ENCODE measurements at places on chromosomes 12 and 14.
A peak's percentile ranks its signal among the peaks of the same experiment; 100 is the strongest.

DNA sequence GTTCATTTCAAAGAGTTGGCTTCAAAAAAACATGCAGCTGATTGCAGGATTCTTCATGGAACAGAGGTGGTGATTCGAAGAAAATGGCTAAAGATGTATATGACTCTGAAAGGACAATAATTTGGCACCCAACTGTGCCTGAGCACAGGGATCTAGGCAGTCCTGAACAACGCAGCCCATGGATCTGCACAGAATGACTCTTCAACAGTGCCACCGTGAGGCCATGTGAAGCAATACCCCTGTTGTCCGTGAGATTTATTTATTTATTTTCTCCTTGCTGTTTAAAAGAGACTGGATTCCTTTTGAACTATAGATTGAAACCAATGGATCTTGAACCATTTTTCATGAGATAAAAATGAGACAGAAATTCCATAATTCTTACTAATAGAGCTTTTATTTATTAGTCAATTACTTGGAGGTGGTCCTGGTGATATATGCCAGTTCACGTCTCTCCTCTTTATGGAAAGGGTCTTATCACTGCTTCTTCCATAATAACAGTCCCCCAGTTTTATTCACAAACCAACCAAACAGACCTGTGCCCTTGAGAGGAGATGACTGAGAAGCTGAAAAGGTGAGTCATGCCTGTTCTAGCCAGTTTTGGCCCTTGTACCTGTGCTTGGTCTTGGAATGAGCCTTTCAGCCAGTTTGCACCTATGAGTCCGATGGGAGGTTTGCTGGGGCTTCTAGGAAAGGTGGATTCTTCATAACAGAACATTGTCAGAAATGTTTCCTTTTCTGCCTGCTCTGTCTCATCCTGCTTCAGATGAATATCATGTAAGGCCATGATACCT is 1598.3 kb downstream of the AACS start:
- no peak for DNase-seq

- no peak for DNase-seq
Measured at GRCh38 chr12:69123919-69124638, 115.3 kb upstream of the CPSF6 start.

DNA sequence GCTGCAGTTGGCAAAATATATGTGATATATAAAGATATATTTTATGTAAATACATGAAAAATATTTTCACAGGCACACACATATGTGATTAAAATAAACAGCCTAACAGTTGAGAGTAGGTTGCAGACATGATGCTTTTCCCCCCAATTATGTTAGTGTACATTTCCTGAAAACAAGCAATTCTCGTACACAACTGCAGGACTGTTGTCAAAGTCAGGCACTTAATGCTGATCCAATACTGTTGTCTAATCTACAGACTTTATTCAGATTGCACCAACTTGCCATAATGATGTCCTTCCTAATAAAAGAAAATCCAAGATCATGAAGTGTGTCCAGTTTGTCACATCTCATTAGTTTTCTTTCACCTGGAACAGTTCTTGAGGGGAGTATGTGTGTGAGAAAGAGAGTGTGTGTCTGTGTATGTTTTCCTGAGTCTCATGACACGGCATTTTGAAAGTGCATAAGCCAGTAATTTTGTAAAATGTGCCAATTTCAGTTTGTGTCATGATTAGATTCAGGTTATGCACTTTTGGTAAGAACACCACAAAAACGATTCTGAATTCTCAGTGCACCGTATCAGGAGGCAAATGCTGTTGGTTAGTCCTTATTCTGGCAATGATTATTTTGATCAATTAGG is 16.5 kb upstream of the SEL1L start:
- DNase-seq: no peak

GRCh38 chr14:105894978-105895881 is 368.8 kb downstream of the TMEM121 start:
- DNase-seq: no peak

DNA sequence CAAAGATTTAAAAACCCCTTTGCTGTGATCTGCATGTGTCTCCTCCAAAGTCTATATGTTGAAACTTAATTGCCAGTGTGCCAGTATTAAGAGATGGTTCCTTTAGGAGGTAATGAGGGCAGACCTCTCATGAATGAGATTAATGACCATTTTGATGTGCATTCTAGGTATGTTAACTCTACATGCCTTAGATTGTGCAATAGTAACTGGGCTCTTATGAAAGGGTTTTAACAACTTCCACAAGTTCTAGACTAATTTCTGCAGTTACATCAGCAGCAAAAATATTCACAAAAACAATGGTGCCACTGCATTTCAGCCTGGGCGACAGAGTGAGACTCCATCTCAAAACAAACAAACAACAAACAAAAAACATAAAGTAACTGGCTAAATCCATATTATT is 3.8 kb upstream of the TAS2R10 start:
- no peak for DNase-seq

DNA sequence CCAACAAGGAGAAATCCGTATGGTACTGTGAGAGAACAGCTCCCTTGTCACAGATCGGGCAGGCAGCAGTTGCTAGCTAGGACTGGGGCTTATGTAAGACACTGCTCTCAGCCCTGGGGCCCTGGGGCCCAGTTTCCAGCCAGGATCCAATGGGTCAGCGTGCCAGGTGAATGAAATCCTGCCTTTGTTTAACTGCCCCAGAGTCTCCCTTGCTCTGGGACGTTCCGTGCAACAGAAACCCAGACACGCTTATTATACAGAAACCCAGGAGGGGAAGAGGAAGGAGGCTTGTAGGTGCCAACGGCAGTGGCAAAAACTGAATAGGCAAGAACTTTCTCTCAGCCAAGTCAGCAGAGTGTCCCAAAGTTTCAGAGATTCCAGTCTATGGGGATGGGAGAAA is 110.6 kb downstream of the DIO2 start:
- DNase-seq: peak; percentile 57

DNA sequence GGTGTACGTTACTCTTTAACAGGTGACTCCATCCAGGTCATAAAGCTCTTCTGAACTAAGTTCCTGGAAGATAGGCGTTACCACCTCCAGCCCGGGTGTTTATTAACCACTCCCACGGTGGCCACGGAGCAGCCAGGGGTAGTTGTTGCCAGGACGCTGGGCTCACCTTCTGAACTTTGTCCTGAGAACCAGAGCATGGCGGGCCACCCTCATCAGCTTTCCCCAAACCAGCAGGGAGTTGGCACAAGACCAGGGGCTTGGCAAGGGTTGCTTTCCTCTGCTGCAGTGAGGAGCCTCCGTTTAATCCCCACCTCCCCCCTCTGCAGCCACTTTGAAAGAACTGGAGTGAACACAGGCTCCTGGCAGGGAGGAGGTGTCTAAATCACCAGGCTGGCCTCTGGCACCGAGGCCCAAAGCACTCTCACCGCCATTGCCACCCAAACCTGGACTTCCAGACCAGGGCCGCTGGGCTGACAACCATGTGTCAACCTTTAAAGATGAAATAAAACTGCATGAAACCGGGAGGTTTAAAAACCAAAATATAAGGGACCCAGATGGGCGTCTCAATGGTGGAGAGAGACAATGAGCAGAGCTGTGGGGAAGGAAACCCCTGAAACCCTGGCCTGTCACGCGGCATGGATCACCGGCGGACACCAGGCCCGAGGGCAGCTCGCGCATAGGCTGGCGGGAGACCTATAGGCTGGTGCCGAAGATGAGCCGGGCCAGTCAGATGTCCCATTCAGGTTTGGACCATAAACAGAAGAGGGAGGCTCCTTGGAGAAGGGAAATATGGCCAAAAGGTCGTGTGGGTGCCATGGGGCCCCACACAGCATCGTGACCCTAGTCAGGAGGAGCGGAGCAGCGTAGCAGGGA is 30.9 kb upstream of the TDRD9 start:
- no peak for DNase-seq

- DNase-seq: peak; percentile 47
Measured at GRCh38 chr14:90235179-90235976, 21.0 kb upstream of the PSMC1 start.

DNA sequence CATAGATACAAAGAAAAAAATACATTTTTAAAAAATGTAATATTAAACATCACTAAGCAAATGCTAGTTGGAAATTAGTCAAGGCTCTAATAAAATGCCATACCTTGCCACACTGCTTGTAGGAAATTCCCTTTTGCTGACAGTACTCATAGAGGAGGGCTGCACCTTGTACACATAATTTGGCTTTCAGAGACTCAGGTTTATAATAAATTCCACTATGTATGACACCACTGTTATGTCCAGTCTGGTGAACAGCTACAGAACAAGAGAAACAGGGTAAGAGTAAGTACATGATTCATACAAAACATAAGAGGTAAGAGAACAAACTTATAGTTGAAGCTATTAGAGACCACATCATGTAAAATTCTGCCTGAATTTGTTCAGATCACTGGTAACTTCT is 10.1 kb downstream of the L2HGDH start:
- DNase-seq: no peak

- DNase-seq: no peak
Measured at GRCh38 chr12:109706747-109707469, 6.7 kb upstream of the FAM222A start.

DNA sequence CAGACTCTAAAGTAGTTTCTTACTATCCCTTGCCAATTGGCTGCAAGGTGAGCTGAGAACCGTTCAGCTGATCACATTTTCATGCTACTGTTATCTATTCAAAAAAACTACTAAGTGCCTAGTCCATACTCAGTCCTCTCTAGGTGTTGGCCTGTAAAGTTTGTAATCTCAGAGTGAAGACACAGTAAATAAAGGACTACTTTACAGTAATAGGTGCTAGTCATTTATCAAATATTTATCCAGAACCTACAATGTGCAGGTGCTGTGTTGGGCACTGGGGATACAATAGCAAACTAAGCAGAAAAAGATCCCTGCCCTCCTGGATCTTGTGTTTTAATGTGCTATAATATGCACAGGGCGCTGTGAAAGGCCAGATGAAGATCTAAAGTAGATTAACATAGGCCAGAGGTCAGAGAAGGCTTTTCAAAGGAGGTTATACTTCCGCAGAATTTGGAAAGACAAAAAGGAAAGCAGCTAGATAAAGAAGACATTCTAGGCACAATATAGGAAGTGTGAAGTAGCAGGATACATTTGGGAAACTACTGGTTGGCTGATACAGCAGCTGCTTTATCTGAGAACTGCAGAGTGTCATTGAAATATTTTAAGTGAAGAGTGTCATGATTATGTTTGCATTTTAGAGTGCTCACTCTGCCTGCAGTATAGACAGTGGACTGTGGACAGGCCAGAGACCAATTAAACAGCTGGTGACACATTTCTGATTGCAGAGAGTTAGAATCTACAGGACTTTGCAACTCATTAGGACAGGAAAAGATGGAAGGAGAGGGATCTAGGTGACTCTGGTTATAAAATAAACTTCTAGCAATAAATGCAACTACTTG is 8.0 kb upstream of the ACTR10 start:
- DNase-seq: no peak

GRCh38 chr12:81078469-81079196 is 754 bp downstream of the ACSS3 start:
- no peak for DNase-seq

- DNase-seq: no peak
Measured at GRCh38 chr14:23123419-23123818, 4.4 kb upstream of the CEBPE start.
